NCI-H2171 (cell line): ENCODE measurements at places on chromosomes 12 and 14.

DNA sequence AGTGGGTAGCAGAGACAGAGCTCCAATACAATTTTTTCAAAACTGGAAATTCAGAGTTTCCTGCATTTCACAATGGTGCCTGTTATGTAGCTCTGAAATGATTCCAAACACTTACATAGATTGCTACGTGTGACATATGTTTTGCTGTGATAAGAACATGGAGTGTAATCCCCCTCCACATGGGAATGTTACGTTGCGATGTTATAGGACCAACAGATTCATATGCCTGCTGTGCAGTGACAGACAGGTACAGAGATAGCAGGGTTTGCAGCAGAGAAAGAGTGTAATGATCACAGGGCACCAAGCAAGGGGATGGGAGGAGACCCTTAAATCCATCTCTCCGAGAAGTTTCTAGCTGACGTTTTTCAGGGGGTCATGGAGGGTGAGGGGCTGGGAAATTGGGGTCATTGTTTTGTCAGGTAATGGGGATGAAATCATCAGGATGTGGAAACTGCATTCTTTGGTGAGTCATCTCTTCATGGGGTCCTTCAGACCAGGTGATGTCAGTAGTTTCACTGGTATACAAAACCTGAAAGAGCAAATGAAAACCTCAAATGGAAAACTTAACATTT lies 76.6 kb upstream of the OSBPL8 start:
- DNase-seq, result no peak

GRCh38 chr14:93803408-93804318 lies 15.4 kb upstream of the PRIMA1 start:
- DNase-seq, result no peak

- no peak for DNase-seq
These were observed 25.6 kb upstream of the PTHLH start for GRCh38 chr12:27998170-27998569.

DNA sequence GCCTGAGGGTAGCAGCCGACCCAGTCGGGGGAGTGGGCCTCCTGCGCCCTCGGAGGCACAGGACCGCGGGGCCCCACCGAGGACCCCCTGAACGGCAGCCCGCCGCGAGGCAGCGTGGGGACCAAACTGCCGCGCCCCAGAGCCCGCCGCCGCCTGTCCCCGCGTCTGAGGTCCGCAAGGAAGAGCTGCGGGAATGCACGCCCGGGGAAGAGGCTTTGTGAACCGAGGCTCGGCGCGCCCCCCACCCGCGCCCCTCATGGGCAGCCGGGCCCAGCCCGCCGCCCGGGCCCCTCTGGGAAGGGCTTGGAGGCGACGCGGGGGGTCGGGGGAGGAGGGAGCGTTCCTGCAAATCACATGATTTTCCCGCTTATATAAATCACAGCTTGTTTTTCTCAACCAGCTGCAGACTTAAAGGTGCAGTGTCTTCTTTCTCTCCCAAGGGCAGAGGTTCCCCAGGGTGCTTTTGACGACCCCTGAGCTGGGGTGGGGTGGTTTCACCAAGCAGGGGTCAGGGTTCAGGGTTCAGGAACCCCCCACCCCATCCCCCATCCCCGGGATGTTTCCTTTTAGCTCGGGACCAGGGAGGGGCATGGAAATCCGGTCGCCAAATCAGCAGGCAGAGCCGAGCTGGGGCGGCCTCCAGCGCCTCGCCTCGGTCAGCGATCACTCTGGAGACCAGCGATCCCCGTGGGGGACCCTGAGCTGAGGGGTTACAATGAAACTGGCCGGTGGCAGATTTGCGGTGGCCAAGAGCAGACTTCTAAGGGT lies 44.7 kb upstream of the ATP23 start:
- peak; percentile 57 for DNase-seq

- DNase-seq, result no peak
These were observed 193.5 kb upstream of the EEA1 start for GRCh38 chr12:93122569-93123091.

DNA sequence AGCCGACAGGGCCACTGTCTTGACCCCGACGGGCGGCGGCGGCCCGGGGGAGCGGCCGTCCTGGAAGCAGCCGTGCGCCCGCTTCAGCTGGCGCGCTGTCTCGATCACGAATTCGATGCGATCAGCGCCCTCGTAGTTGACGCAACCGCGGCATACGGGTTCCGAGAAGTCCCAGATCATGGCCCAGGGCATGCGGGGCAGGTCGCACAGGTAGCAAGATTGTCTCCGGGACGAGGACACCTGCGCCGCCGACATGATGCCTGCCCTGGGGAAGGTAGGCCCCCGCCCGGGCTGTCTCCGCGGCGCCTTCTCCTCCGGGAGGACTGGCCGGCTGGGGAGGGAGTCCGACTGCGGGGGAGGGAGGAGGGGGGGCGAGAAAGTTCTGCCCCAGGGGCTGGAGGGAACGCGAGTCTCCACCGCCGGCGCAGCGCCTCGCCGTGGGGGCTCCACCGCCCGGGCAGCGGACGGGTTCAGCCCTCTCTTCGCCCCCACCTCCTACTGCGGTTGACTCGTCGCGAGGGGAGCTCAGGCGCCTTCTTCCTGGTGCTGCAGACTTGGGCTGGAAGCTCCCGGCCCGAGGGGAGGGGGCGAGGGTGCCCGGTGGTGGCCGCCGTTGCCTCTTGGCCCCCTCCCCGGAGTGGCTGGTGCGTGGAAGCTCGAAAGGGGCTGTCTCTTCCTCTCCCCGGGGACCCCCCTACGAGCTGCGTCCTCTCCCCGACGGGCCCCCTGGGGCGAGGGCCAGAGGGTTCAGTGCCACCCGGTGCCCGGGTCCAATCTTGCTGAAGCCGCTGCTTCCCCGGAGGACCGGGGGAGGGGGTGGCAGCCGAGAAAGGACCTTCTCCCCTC lies 747 bp downstream of the IRF2BPL start:
- DNase-seq, result peak; percentile 66

- no peak for DNase-seq
These were observed 582.5 kb upstream of the MGAT4C start for GRCh38 chr12:86838711-86839110.

DNA sequence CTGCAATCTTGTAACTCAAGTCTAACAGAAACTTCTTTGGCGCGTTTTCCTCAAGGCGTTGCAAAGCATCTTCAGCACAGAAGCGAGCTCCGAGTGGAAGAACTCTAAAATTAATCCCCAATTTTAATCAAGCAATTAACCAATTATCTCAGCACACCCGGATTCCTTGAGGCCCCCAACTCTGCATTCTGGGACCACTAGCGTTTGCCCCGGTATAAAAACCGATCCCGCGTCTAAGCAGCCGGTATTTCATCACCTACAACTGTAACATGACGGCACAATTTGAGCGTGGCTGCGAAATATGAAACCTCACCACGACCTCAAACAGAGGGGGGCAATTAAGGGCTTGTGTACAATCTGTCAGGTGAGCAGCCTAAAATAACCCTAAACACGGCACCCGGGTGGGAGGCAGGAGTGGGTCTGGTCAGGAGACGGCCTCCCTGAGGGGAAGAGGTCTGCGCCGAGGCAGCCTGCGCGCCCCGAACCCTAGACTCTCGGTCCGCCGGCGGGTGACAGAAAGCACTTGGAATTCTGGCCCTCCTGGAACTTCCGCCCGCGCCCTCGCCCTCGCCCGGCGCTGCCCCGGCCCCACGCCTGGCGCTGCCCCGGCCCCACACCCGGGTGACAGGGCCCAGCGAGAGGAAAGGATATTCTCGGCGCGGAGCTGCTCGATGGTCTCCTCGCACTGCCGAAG lies 594 bp downstream of the ZCCHC8 start:
- DNase-seq, result peak; percentile 68

- DNase-seq, result peak; percentile 42
These were observed at the start of gene NCOR2 for GRCh38 chr12:124566997-124567672. TSS of gene NCOR2 (minus strand) at chr12:124567612. CDS start at chr12:124495251, 72,361 bp downstream.

DNA sequence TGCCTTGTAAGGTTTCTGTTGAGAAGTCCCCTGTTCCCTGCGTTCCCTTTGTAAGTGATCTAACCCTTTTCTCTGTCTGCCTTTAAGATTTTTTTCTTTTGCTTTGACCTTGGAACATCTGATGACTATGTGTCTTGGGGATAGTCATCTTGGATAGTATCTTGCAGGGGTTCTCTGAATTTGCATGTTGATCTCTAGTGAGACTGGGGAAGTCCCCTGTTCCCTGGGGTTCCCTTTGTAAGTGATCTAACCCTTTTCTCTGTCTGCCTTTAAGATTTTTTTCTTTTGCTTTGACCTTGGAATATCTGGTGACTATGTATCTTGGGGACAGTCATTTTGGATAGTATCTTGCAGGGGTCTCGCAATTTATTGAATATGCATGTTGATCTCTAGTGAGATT lies 38.2 kb upstream of the TMX1 start:
- no peak for DNase-seq

DNA sequence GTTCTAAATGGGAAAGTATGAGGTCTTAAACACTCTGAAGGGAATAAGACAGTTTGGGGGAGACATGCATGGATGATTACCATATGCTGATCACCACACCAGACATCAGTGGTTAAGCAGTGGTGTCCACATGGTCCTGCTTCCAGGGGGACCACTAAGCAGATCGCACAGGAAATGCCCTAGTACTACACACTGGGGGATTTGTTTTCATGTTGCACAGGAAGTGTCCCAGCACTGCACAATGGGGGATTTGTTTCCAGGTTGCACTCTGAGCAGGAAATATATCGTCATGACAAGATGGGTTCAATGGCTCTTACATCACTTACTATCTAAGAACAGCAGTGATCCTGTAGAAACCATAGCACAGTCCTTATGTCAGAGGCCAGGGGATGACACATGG lies 245.5 kb downstream of the BCL11B start:
- peak; percentile 71 for DNase-seq

DNA sequence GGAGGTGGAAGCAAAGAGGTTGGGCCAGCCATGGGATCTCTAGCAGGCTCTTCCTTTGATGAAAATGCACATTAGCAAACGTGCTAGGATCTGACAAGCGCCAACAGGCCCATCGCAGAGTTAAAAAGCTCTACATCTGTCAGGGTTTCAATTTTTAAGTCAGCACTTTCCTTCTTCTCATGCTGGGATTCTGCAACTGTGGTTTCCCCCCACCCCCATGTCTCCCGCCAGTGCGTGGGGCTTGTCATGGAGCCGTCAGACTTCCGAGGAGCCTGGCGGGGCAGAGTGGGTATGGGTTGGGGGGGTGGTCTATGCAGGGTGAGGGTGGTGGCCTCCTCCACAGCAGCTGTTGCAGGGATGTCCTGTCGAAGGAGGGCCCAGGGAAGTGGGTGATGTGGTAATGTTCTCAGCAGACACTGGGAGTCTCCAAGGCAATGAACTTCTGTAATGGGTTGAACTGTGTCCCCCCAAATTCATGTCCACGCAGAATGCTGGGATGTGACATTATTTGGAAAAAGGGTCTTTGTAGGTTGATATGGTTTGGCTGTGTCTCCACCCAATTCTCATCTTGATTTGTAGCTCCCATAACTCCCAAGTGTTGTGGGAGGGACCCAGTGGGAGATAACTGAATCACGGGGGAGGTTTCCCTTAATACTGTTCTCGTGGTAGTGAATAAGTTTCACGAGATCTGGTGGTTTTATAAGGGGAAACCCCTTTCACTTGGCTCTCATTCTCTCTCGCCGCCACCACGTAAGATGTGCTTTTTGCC lies 115.2 kb upstream of the MAP1LC3B2 start:
- DNase-seq, result peak; percentile 41

DNA sequence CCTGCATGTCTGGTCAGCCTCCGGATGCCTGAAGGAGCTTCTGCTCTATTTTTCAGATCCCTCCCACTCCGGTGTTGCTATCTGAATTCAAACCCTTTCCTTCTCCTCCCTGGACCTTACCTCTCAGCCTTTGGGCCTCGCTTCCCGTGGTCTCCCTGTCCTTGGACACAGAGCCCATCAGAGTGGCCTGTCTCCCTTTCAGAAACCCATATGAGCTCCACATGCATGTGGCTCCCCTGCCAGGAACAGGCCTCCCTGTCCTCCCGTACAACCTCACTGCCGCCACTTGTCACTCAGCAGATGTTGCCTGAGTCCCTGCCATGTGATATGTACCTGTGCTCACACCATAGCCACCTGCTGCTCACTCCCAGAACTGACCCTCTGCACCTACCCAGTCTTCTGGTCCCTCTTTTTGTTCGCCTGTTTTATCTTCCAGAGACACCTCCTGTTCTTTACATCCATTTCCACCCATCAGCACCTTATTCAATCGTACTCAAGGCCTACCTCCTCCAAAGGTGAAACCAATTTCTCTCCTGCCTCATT lies 182.5 kb downstream of the ZFP36L1 start:
- no peak for DNase-seq

DNA sequence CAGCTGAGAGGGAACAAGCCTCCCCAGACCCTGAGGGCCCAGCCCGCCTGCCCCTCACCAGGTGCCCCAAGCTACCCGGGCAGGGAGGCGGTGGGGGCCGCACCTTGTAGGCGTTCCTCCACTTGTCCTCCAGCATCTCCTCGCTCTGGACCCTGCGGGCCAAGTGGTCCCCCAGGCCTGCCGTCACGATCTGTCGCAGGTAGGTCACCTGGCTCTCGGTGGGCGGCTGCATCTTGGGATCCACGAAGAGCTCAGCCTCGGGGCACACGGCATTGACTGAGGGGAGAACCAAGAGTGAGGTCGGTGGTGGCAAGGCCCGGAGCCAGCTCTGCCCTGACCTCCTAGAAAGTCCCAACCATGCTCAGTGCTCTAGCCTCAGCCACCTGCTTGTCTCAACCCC lies 36.6 kb downstream of the DHX37 start:
- no peak for DNase-seq

DNA sequence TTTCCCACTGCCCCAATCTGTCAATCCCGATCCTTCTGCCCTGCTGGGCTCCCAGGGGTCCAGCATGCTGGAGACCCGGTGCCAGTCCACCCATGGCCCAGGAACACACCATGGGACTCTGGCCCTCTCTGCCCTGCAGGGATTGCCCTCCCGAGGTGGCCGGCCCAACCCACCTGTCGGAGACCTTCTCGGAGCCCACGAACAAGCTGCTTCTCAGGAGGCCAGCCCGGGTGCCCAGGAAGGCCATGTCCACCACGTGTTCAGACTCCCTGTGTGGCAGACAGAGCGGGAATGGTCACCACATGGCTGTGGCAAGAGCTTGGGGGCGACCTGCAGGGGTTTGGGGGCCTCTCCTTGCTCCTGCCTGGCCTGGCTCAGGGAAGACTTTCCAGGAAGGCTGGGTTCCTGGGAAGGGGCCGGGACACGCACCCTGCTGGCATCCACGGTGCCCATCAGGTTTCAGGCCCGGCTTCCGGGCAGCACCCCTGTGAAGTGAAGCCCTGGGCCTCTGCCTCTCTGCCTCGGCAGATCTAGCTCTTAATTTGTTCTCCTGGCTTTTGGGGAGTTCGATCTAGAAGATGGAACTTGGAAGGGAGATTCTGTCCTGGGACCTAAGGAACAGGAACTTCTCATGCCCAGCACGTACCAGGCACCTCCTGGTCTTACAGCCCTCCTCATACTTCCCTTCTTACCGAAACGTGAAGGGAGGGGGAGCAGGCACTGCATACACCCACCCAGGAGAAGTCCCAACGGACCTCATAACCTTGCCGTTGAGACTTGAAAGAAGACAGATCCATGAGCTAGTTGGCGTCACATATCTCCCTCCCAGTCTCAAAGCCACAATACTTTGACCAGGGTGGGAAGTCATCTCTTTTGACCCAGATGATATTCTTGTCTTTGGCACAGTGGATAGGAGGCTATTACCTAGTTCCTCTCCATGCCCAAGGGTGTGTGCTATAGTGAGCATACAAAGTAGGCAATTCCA lies 26.3 kb downstream of the LRTM2 start:
- DNase-seq, result no peak

- DNase-seq, result no peak
These were observed 515.7 kb downstream of the MED13L start for GRCh38 chr12:115761784-115762183.
